ENCODE measurements at places on chromosomes 3 and 15. TPM values are rescaled to one million over a fixed set of nuclear protein-coding genes. Genes with fewer than 3 reads are reported as not detected.
A peak's percentile ranks its signal among the peaks of the same experiment; 100 is the strongest.

- DNase-seq = no peak
Measured at GRCh38 chr3:169323578-169324451, 339.7 kb downstream of the MECOM start.

DNA sequence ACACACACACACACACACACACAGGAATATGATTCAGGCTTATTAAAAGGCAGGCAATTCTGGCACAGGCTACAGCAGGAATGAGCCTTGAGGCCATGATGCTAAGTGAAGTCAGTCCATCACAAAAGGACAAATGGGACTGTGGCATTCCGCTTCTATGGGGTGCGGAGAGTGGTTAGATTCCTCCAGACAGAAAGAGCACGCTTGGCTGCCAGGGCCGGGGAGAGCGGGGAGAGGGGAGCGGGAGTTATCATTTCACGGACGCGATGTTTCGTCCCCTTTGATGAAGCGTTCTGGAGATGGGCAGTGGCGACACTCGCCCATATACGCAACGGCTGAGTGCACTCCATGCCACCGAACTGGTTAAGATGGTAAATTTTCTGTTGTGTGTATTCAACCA is 58.5 kb upstream of the FAM174B start:
- peak; percentile 37 for DNase-seq

- peak; percentile 14 for DNase-seq
Measured at GRCh38 chr3:94162700-94163099, 99.8 kb downstream of the NSUN3 start.

The PLOD2 gene
- total RNA-seq = 53.1 TPM

The CYP8B1 gene
- not detected for total RNA-seq

The SGO1 gene
- 27.2 TPM for total RNA-seq

The OR5H6 gene
- not detected for total RNA-seq

- no peak for DNase-seq
Measured at GRCh38 chr15:83855956-83856355, 202.0 kb downstream of the ADAMTSL3 start.

Measured in Caco-2 (cell line).